Body of pancreas (tissue), 4 donors: ENCODE measurements at places on chromosomes 6 and 20. TPM values are rescaled to one million over a fixed set of nuclear protein-coding genes. Genes with fewer than 3 reads are reported as not detected.
A peak's percentile ranks its signal among the peaks of the same experiment; 100 is the strongest.

GRCh38 chr20:10543480-10543879 is 108.4 kb downstream of the SLX4IP start:
- no peak for DNase-seq

DNA sequence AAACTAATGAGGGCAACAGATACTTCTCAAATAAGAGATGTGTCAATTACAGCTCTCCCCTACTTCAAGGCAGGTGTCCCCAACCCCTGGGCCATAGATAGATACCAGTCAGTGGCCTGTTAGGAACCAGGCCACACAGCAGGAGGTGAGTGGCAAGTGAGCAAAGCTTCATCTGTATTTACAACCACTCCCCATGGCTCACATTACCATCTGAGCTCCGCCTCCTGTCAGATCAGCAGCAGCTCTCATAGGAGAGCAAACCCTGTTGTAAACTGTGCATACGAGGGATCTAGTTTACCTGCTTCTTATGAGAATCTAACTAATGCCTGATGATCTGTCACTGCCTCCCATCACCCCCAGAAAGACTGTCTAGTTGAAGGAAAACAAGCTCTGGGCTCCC is 422.1 kb downstream of the GJA1 start:
- DNase-seq: peak; percentile 13

Gene CD83
- 2.3 TPM for total RNA-seq

Gene LTA
- not detected for total RNA-seq

Gene NMBR
- total RNA-seq: not detected
